ENCODE measurements at places on chromosomes 16 and 17.

- no peak overlapping the region for H3K4me3 ChIP-seq
- H3K27me3 ChIP-seq, result no peaks in the 10 kb centered on the region
- peaks cover 83% of the 10 kb centered on the region for H3K36me3 ChIP-seq
- DNase-seq, result no peak
- H3K27ac ChIP-seq, result no peak overlapping the region
Measured at GRCh38 chr17:34997355-34997862, 17.1 kb downstream of the LIG3 start.

- peaks cover 27% of the 10 kb centered on the region for H3K27me3 ChIP-seq
- no peak overlapping the region for H3K27ac ChIP-seq
- no peaks in the 10 kb centered on the region for H3K36me3 ChIP-seq
- H3K4me3 ChIP-seq, result no peak overlapping the region
Measured at GRCh38 chr17:48715496-48716399, 6.6 kb downstream of the PRAC1 start.

DNA sequence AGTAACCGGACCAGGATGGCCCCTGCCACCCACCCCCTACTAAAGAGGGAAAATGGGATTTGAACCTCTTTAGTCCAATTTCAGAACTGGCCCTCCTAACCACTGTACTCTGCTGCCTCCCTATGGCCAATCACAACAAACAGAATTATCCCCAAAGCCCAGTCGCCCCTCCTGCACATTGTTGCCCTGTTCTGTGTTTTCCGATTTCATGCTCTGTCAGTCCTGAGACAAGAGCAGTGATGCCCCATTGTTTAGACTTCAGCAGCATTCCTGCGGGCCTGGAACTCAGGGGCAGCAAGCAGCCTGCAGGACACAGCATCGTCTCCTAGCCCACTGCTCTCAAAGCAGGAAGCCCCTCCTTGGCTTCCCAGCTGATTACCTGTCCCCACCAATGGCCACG is 20.5 kb upstream of the KLHL11 start:
- peaks cover 71% of the 10 kb centered on the region for H3K36me3 ChIP-seq
- no peaks in the 10 kb centered on the region for H3K4me1 ChIP-seq
- no peaks in the 10 kb centered on the region for H3K27me3 ChIP-seq
- H3K27ac ChIP-seq, result no peak overlapping the region
- no peak overlapping the region for H3K4me3 ChIP-seq

GRCh38 chr17:80092959-80093358 is 8.4 kb upstream of the GAA start:
- H3K27me3 ChIP-seq, result no peaks in the 10 kb centered on the region
- H3K4me3 ChIP-seq, result no peak overlapping the region
- H3K36me3 ChIP-seq, result no peaks in the 10 kb centered on the region
- H3K27ac ChIP-seq, result no peak overlapping the region

- H3K27me3 ChIP-seq, result no peaks in the 10 kb centered on the region
- no peak for DNase-seq
- no peaks in the 10 kb centered on the region for H3K36me3 ChIP-seq
- peak overlapping the region; percentile 60 for H3K4me3 ChIP-seq
Measured at GRCh38 chr16:84933774-84934631, 77.3 kb downstream of the ZDHHC7 start.

- H3K4me3 ChIP-seq, result no peak overlapping the region
- peaks cover 21% of the 10 kb centered on the region for H3K4me1 ChIP-seq
- H3K27me3 ChIP-seq, result no peaks in the 10 kb centered on the region
- peak overlapping the region; percentile 73 for H3K27ac ChIP-seq
Measured at GRCh38 chr16:68778551-68779231, 41.6 kb downstream of the CDH1 start.

DNA sequence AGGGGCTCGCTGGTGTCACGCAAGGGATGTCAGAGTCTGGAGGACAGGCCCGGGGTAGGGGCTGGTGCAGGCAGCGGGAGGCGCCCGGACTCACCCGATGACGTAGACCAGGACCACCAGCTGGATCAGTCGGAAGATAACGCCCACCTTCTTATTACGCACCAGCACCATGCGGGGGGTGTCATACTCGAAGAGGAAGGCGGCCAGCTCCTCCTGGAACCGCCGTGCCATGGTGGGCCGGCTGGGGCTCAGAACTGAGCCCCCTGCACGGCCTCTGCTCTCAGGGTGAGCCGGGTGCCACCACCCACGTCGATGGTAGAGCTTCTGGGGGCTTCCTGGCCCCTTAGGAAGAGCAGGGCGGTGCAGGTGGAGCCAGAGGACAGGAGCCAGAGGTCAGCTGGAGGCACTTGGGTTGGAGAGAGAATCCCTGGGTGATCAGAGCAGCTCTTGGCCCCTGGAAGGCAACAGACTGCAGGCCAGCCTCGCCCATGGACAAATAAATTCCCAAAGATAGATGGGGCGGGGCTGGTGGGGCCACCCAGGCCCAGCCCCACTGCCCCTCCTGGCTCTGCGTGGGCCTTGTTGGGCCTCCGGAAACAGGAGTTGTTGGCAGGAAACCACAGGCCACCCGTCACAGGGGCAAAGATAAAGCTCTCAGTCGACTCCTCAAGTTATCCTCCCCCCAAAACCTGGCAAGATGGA is at the start of gene P2RX1:
Gene P2RX1 (minus strand): TSS at position 471 of the 702 bp plus-strand sequence. CDS start 240 bp downstream, at position 231.
- no peaks in the 10 kb centered on the region for H3K27me3 ChIP-seq
- no peak for DNase-seq

- peak overlapping the region; percentile 68 for H3K27ac ChIP-seq
- H3K4me3 ChIP-seq, result peak overlapping the region; percentile 89
- DNase-seq, result no peak
Measured at GRCh38 chr16:23509782-23510163, 521 bp downstream of the GGA2 start.

DNA sequence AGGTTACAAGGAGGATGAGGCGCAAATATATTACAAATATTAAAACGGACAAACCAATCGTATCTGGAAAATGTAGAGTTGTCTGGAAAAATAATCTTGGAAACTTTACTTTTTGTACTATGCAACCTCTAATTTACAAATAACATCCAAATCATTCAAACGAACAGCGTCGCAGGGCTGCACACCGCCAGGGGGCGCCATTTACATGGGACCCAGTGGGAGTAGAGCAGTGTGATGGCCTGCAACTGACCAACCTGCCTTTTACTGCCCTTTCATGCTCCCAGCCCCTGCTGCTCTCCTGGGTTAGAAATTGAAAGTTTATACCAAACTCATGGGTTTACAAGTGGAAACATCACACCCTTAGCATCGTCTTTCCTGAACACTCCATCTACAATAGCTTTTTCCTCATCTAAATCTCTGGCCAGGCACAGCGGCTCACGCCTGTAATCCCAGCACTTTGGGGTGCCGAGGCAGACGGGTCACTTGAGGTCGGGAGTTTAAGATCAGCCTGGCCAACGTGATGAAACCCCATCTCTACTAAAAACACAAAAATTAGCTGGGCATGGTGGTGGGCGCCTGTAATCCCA is 10.0 kb downstream of the PITPNC1 start:
- no peaks in the 10 kb centered on the region for H3K4me1 ChIP-seq
- no peak overlapping the region for H3K27ac ChIP-seq
- DNase-seq, result peak; percentile 66
- no peaks in the 10 kb centered on the region for H3K36me3 ChIP-seq
- H3K27me3 ChIP-seq, result no peaks in the 10 kb centered on the region
- no peak overlapping the region for H3K4me3 ChIP-seq

DNA sequence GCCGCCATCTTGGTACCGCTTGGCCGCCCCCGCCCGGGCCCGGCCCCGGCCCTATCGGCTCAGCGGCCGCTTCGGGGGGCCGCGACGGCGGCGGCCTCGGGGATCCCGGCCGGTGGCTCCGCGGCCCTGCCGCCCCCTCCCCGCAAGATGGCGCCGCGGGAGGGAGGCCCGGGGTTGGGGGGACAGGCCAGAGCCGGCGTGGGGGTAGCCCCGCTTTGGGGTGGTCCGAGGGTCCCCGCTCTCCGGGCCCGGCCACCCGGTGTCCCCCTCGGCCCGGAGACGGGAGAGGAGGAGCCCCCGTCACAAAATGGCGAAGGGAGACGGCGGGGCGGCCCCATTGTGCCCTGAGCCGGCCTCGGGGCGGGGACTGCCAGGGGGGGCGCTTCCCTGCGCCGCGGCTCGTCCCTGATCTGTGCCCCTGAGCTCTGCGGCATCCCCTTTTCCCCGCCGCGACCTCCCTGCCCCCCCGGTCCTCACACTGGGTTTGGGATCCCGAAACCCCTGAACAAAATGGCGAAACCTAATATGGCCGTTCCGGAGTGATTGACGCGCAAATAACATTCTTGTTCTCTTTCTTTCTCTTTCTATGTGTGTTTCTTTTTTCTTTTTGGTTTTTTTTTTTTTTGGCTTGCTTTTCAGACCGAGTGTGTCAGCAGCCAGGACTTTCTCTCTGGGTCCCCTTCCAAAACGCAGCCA is 986 bp downstream of the HAPSTR1 start:
- peak; percentile 37 for DNase-seq
- H3K27me3 ChIP-seq, result no peaks in the 10 kb centered on the region
- peak overlapping the region; percentile 73 for H3K27ac ChIP-seq
- peak overlapping the region; percentile 100 for H3K4me3 ChIP-seq

DNA sequence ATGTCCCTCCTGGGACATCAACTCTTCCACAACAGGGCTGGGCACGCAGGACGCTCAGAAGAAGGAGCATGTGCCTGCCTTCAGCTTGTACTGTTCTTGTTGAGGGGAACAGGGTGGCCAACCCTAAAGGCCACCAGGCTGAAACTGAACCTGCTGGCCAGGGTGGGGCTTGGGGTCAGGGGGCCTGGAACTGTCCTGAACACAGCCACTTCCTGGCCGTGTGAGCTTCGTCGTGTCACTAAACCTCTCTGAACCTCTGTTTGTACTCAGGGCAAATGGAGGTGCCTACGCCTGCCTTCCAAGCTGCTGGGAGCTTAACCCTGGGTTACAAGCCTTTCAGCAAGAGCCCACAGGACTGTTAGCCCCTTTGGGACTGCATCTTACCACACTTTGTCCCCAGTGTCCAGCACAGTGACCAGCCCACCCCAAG is 6.7 kb downstream of the ARHGAP27 start:
- peaks cover 21% of the 10 kb centered on the region for H3K27me3 ChIP-seq
- no peak overlapping the region for H3K27ac ChIP-seq
- H3K36me3 ChIP-seq, result no peaks in the 10 kb centered on the region
- peaks cover 26% of the 10 kb centered on the region for H3K4me1 ChIP-seq
- no peak for DNase-seq

DNA sequence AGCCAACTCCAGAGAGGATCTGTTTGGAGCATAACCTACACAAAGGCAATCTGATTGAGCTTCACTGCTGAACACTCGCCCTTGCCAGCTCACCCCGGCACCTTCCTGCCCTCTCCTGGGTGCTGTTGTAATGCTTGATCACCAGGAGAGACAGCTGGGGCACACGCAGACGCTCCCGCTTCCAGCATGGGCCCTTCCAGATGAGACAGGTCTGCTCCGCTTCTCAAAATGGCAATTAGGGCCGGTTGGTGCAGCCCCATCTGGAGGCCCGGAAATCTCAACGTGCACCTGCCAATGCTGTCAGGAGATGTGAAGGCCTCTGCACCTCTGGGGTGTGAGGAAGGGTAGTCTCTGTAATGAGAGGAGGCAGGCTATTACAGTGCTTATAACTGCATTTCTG is 206.1 kb downstream of the ABCC12 start:
- no peaks in the 10 kb centered on the region for H3K36me3 ChIP-seq
- no peak overlapping the region for H3K4me3 ChIP-seq
- no peak for DNase-seq

DNA sequence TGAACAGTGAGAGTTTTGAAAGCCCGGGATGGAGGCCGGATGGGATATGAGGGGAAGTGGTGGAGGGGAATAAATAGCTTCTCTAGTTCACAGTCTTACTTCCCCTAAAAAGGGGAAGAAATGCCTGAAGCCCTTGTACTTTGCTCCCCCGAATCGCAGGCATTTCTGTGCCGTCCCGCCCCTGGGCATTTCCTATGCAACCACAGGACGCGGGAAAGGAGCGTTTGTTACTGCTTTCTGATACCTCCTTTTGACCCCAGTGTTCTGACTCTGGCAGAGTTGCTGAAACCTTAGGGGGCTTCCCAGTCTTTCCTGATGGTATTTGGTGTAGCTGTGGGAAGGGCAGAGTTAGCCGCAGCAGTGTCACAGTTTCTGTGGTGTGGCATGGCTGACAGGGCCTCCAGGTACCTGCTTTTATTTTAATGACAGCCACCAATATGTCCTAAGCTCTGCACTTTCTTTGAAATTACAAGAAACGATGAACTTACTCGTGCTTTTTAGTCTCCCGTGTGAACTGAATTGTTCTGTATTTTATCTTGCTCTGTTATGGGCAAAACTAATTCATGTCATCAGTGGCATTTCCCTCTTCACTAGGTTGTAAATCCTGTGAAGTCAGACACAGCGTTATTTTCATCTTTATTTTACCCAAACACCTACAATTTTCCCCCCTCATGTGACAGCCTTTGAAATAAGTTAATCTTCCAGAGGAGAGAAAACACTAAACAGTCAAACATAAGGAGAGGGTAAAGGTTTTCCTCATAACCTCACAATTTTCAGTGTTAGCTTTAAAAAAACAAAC is 27.1 kb downstream of the USP10 start:
- peaks cover under 1% of the 10 kb centered on the region for H3K36me3 ChIP-seq
- peaks cover 11% of the 10 kb centered on the region for H3K4me1 ChIP-seq
- peak overlapping the region; percentile 82 for H3K27ac ChIP-seq
- no peak overlapping the region for H3K4me3 ChIP-seq

GRCh38 chr16:47045459-47045858 is 72.0 kb upstream of the DNAJA2 start:
- no peak overlapping the region for H3K4me3 ChIP-seq
- H3K27me3 ChIP-seq, result no peaks in the 10 kb centered on the region
- H3K27ac ChIP-seq, result no peak overlapping the region

GRCh38 chr17:4969047-4969550 is 1.5 kb upstream of the SPAG7 start:
- H3K4me1 ChIP-seq, result peaks cover 20% of the 10 kb centered on the region
- peaks cover 23% of the 10 kb centered on the region for H3K36me3 ChIP-seq
- peak overlapping the region; percentile 79 for H3K4me3 ChIP-seq
- DNase-seq, result peak; percentile 56
- H3K27me3 ChIP-seq, result no peaks in the 10 kb centered on the region

DNA sequence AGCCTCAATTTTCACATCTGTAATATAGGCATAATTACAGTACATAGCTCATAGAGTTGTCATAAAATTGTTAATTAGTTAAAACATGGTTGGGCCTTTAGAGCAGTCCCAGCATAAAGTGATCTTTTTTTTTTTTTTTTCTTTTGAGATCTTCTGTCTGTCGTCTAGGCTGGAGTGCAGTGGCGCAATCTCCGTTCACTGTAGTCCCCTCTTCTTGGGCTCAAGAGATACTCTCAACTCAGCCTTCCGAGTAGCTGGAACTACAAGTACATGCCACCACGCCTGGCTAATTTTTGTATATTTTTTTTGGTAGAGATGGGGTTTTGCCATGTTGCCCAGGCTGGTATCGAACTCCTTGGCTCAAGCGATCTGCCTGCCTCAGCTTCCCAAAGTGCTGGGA is 31.0 kb downstream of the RND2 start:
- no peak overlapping the region for H3K4me3 ChIP-seq
- no peaks in the 10 kb centered on the region for H3K27me3 ChIP-seq
- peaks cover 19% of the 10 kb centered on the region for H3K36me3 ChIP-seq
- H3K27ac ChIP-seq, result no peak overlapping the region

- H3K4me3 ChIP-seq, result no peak overlapping the region
- H3K27me3 ChIP-seq, result no peaks in the 10 kb centered on the region
- H3K36me3 ChIP-seq, result peaks cover 4% of the 10 kb centered on the region
- H3K27ac ChIP-seq, result no peak overlapping the region
Measured at GRCh38 chr17:14204084-14204483, 32.6 kb downstream of the CDRT15 start.

Measured in trophoblast cell (in vitro differentiated cells and primary cell).